Stimulated activated CD4-positive, alpha-beta T cell treated with anti-CD3 and anti-CD28 coated beads, Interleukin-12 subunit alpha, Interleukin-12 subunit beta, amount 100 ng/mL, for 4 hours (primary cell): ENCODE measurements at places on chromosomes 2 and 18.

DNA sequence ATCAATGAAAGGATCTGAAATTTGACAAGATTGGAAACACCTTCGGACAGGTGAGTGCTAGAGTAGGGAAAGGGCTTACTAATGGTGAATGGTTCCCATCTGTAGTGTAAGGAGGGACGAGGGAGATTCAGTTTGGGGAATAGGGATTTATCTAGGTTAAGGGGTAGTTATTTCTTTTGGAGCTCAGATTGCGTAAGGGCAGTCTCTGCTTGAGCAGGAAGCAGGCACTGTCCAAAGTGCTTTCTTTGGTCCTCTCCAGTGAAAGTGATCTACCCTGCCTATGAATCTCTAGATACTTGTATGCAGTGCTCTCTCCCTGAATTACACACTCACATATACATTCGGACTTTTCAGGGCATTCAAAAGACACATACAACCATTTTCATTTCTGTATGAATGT lies 272.9 kb upstream of the FIGN start:
- DNase-seq, result no peak

- no peak for DNase-seq
Measured at GRCh38 chr2:207952564-207953345, 72.6 kb downstream of the PLEKHM3 start.

- DNase-seq, result no peak
Measured at GRCh38 chr2:219628235-219628985, 980 bp downstream of the SLC4A3 start.

DNA sequence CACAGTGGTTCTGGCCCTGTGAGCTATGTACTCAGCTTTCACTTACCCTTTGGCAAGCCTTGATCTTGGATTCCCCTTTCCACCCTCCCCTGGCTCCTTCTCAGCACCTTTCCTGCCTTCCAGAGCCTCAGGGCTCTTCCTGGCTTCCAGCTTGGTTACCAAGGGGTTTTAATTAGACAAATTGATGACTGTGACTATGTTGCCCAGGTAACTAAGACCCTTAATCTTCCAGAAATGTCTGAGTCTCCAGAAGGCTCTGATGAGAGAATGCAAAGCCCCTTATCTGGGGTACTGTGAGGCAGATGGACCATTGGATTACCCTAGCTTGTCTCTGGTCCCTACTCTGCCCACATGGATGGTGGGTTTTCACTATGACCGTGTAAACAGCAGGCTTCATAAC lies 174.2 kb downstream of the LOXHD1 start:
- DNase-seq, result no peak

DNA sequence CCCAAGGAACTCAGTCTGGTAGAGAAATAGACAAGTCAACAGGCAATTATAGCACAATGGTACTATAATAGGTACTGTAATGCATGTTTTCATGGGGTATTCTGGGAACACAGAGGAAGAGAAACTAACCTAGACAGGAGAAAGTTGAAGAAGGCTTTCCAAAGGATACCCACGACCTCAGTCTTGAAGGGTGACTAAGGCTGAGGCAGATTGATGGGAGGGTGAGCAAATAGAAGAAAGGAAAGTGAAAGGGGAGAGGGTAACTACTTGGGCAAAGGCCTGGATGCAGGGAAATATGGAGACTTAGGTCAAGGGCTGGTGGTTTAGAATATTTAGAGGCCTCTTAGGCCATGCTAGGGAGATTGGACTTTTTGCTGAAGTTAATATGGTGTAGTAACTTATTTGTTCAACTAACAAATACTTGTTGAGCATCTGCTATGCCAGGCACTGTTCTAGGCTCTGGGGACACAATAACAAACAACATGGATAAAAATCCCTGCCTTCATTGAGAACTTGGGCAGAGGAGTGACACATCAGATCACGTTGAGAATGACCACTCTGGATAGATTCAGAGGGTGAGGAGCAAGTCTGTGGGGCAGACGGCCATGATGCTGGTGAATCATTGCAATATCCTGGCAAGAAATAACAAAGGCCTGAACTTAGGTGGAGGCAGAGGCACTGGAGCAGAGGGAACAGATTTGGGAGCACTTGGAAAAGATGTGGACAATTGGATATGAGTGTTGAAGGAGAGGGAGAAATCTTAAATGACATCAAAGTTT lies 56.4 kb downstream of the PLB1 start:
- DNase-seq, result no peak
